ENCODE measurements at places on chromosomes 1 and 21. TPM values are rescaled to one million over a fixed set of nuclear protein-coding genes. Genes with fewer than 3 reads are reported as not detected.

ZBED6 gene
- 6.4 TPM for total RNA-seq

KCNE1 gene
- 0.32 TPM for total RNA-seq

DNA sequence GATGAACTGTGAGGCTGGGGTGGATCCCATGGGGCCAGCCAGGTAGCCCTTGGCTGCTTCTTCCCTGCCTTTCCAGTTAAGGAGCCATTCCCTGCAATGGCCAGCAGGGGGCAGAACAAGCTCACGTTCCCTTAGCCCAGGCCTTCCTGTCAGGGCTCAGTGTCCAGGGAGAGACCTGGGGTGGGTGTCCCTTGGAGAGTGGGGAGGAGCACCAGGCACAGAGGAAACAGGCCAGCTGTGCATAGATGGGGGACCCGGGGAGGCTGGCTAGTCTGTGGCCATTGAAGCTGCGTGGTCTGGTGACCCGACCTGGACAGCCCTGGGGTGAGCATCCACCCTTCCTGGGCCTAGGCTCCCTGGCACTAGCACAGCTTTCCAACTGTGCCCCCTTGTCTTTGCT, 13.2 kb upstream of the EPS8L3 start:
- DNase-seq: peak; percentile 86

GRCh38 chr1:217977943-217978342, 307.1 kb upstream of the RRP15 start:
- no peak for DNase-seq

DNA sequence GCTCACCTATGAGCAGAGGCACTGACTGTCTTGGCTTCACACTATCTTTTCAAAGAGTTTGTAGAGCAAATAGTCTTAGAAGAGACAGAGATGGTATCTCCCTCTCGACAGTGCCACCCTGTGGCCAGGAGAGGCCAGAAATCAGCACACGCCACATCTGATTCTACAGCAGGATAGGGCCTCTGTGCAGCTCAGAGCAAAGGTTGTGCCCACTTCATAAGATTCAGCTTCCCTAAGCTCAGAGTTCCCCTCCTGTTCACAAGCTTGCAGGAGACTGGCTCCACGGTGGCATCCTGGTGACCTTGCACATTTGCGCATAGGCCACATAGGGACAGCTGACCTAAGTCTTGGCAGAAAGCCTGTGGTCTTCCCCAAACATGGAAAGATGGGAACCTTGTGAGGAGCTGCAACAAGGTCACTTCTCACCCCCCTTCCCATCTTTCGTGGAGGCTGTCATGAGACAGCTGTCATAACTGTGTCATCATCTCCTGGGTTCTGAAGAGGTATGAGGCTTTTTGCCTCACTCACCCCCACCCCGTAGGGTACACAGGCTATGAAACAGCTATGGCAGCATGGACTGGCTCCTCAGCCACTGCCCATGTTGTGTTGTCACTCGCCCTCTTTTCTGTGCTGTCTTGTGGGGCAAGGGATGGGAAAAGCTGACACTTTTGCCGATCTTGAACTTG, 3.0 kb downstream of the ITLN2 start:
- peak; percentile 61 for DNase-seq

GRCh38 chr1:91054780-91055481, 33.1 kb upstream of the ZNF644 start:
- DNase-seq: no peak

- peak; percentile 63 for DNase-seq
These were observed 388.8 kb downstream of the NTNG1 start for GRCh38 chr1:107529511-107530149.

DNA sequence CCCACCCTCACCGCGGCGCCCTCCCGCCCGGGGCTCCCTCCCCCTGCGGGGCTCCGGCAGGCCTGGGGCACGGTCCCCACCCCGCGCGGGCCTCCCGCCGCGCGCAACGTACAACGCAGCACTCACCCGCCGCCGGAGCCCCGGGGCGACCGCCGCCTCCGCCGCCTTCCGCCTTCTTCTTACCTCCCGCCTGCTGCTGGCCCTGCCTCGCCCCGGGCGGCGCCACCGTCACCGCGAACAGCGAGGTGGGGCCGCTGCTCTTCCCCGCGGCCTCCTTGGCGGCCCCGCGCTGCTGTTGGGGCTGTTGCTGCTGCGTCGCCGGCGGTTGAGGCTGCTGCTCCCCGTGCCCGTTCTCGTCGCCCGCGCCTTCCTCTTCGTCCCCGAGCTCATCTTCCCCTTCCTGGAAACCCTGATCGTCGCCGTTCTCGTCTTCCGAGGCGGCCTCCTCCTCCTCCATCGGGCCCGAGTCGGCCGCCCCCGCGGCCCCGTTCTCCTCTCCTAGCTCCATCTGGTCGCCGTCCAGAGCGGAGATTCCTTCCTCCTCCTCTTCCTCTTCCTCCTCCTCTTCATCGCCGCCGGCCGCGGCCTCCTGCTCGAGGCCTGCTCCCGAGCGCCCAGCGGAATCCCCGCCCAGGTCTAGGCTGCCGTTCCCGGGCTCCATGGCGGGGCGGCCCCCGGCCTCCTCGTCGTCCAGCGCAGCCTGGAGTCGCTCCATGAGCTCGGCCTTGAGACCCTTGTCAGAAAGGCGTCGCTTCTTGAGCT, 671 bp downstream of the HNRNPU start:
- DNase-seq: no peak

GRCh38 chr1:19922015-19922688, 1.3 kb downstream of the PLA2G2E start:
- no peak for DNase-seq

DNA sequence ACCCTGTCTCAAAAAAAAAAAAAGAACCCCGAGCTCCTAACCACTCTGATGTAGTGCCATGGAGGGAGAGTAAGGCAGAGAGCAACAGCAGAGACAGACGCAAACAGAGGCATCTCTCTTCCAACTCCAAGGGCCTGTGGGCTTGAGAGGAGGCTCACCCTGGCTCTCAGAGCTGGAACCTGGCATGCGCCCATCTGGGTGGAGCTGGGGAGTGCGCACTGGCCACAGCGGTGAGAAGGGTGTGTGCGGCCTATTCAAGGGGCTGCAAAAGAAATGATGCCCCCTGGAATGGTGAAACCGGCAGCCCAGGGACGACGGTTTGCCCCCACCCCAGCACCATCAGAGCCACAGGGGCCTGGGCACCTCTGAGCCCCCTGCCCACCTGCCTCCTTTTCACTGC, 17.6 kb downstream of the COL8A2 start:
- DNase-seq: no peak

DNA sequence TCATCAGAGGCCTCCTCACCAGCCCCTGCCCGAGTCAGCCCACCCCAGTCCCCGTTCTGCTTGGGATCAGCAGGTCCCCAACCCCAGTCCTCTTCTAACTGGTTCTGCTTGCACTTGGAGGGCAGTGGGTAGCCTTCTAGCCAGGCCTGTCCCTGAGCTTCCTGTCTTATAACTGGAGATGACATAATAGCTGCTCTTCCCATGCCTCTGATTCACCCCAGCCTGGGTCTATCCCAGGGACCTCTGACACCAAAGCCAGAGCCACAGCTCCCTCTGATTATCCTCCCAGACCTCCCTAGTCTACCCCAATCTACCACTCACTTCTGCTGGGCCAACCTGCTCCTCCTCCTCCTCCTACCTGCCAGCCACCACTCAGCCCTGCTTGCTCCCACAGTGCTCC, 31.4 kb downstream of the IQGAP3 start:
- no peak for DNase-seq

- no peak for DNase-seq
These were observed 411.3 kb downstream of the DISC1 start for GRCh38 chr1:232037774-232038388.

DNA sequence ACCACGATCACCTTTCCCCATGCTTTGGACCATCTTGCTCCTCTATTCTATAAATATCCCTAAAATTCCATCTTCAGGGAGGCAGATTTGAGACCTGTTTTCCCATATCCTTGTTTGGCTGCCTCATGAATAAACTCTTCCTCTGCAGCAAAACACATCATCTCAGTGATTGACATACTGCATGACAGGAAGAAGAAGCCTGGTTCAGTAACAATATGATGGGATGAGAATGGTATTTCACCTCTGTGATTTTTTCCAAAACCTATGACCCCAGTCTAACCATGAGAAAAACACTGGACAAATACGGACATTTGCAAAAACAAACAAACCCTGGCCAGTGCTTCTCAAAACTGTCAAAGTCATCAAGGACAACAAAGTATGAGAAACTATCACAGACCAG, 53.8 kb upstream of the ZSWIM5 start:
- DNase-seq: peak; percentile 36

- DNase-seq: no peak
These were observed 52.7 kb upstream of the RBM34 start for GRCh38 chr1:235213752-235214151.

- peak; percentile 81 for DNase-seq
These were observed 850.0 kb downstream of the LTN1 start for GRCh38 chr21:28142697-28143096.

GRCh38 chr1:60483509-60483908, 409.9 kb upstream of the C1orf87 start:
- no peak for DNase-seq

DNA sequence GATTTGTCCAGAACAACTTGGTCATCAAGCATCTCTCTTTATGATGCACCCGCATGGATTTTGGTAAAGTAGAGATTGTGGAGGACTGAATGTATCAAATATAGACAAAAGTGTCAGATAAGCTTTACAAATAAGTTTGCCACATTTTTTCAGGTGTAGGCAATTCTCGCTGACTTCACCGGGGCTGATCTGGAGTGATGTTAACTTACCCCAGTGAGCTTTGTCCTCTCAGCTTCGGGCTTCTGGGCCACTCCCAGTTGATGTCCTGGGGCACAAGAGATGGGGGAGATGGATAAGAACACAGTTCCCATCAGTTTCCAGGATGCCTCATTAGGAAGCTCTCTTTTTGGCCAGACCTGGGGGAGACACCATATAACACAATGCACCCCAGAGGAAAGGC, 117.7 kb downstream of the ETS2 start:
- no peak for DNase-seq

FCRL6 gene
- not detected for total RNA-seq

KLHDC9 gene
- total RNA-seq: 3.0 TPM

GRCh38 chr1:247115545-247115944, 11.4 kb upstream of the ZNF669 start:
- no peak for DNase-seq

GRCh38 chr1:74835051-74835450, 102.1 kb downstream of the TYW3 start:
- DNase-seq: peak; percentile 85

FCGR2B gene
- total RNA-seq: not detected

SLFNL1 gene
- 0.15 TPM for total RNA-seq

DNA sequence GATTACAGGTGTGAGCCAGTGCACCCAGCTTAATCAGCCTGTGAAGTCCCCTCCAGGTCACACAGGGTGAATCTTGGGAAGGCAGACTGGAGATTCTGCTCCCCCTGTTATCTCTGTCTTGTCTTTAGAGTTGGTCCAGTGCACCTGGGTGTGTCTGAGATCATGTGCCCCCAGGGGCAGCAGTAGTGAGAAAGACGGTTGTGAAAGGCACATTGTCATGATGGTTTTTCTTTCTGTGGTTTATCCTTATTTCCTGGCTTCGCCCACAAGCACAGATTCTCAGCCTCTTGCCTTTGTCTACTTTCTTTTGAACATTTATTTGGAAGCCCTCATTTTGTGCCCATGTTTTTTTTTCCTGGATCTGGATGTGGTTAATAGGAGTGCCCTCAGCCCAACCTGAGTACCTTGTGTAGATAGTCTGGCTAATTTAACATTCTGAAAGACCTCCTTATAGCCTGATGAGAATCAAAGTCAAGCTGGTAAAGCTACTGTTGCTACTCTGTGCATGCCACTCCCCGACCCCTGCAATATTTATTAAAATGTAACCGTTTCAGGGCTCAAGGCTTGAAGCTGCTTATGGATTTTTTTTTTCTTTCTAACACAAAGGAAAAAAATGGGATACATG, 23.7 kb downstream of the UCK2 start:
- DNase-seq: peak; percentile 89

- DNase-seq: no peak
These were observed 33.1 kb downstream of the LRRC71 start for GRCh38 chr1:156953571-156953970.

DNA sequence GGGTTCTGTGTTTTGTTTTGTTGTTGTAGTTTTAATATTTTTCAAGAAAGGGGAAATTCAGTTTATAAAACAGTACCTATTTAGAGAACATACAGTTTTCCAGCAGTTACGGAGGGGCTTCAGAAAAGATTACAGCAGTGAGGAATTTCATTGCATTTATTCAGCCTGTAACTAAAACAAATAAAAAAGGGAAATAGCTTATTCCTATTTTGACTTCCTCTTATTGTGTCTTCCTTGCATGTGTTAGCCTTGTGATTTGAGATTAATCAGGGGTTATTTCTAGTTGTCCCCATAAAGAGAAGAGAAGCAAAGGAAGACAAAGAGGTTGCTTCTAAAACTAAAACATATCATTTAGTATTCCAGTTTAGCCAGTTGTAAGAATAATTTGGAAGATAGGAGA, 35.0 kb downstream of the CTTNBP2NL start:
- no peak for DNase-seq

TNFRSF4 gene
- total RNA-seq: not detected

FABP3 gene
- 2.7 TPM for total RNA-seq

DNA sequence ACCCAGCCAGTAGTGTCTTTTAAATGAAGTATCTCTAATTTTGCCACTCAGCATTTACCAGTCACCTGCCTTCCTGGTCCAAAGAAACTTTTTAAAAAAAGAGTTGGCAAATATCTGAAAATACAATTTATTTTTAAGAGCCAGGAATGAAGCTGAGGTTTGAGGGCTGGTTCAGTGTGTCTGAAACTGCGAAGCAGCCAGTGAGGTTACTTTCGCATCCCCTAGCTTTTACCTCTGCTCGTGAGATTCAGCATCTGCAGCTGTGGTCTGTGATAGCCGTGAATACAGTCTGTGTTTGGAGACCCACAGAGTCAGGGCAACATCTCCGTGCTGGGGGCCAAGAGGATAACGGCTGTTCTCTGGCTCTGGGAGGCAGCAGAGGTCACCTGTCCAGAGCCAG, 21.3 kb upstream of the KCNAB2 start:
- no peak for DNase-seq

DNA sequence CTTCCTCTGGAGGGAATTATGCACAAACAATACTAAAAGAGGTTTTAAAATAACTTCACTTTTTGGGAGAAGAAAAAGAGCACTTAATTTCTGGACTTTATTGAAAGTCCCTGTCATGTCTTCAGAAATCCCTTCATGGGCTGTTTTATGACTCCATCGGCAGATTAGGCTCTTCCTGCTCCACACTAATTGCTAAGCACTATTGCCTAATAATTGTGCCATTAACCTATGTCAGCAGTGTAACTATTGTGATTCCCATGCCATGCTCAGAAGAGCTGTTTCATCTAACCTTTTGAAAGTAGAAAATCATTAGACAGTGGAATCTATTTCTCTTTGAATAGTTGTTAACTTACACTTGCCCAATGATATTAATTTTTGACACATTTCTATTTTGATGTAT, 489.3 kb upstream of the RUNX1 start:
- no peak for DNase-seq
